ENCODE measurements at places on chromosomes 2 and 18.
A peak's percentile ranks its signal among the peaks of the same experiment; 100 is the strongest.

DNA sequence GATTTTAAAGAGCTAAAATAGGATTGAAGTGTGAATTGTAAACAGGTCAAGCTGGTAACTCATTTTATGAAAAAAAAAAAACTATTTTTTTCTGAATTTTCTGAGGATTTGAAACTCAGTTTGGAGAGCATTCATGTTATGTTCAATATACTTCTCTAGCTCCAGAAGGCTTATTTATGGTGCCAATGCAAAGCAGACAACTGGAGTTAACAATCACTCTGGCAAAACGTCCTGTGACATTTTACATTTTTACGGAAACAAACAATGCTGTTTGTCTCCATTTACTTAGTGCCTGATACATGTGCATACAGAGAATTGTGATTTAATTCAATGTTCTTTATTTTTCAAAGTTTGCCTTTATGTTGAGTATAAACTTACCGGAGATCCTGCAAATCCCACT, 96.0 kb downstream of the COL5A2 start:
- H3K27ac ChIP-seq = no peak overlapping the region
- H3K27me3 ChIP-seq = no peaks in the 10 kb centered on the region
- no peak overlapping the region for H3K4me3 ChIP-seq
- H3K4me1 ChIP-seq = no peaks in the 10 kb centered on the region

- no peaks in the 10 kb centered on the region for H3K36me3 ChIP-seq
- H3K4me3 ChIP-seq = no peak overlapping the region
- no peaks in the 10 kb centered on the region for H3K4me1 ChIP-seq
- no peak for DNase-seq
Measured at GRCh38 chr18:45227001-45227742, 388.1 kb upstream of the SLC14A2 start.

DNA sequence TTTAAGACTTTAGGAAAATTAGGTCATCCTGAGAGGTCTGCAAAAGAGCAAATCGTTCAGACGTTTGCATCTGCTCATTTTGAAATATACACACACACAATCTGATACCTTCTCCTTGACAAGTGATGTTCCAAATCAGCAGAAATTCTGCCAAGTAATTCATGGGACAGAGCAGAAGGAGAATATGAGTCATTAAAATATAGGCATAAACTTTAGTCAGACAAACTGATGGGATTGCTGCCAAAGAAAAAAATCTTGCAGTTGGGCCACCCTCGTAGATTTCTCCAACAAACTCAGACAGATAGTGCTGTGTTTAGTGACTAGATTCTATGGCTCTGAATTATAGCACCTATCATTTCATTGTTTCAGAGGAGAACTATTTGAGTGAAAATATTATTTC, 336.3 kb downstream of the NYAP2 start:
- no peak overlapping the region for H3K27ac ChIP-seq
- no peak for DNase-seq
- no peak overlapping the region for H3K4me3 ChIP-seq
- no peaks in the 10 kb centered on the region for H3K36me3 ChIP-seq
- peaks cover 2% of the 10 kb centered on the region for H3K4me1 ChIP-seq
- no peaks in the 10 kb centered on the region for H3K27me3 ChIP-seq

GRCh38 chr18:11526675-11527074, 82.7 kb upstream of the SLC35G4 start:
- no peaks in the 10 kb centered on the region for H3K27me3 ChIP-seq
- H3K4me3 ChIP-seq = no peak overlapping the region
- DNase-seq = no peak
- H3K36me3 ChIP-seq = no peaks in the 10 kb centered on the region
- H3K4me1 ChIP-seq = no peaks in the 10 kb centered on the region

- H3K27ac ChIP-seq = no peak overlapping the region
- DNase-seq = no peak
- no peaks in the 10 kb centered on the region for H3K4me1 ChIP-seq
- H3K4me3 ChIP-seq = no peak overlapping the region
- no peaks in the 10 kb centered on the region for H3K27me3 ChIP-seq
- H3K36me3 ChIP-seq = no peaks in the 10 kb centered on the region
Measured at GRCh38 chr2:188665727-188666304, 308.4 kb upstream of the COL3A1 start.

- DNase-seq = no peak
- H3K4me1 ChIP-seq = peaks cover 2% of the 10 kb centered on the region
- no peak overlapping the region for H3K4me3 ChIP-seq
- H3K27ac ChIP-seq = no peak overlapping the region
- no peaks in the 10 kb centered on the region for H3K27me3 ChIP-seq
Measured at GRCh38 chr2:65069439-65069824, 13.2 kb downstream of the CEP68 start.

DNA sequence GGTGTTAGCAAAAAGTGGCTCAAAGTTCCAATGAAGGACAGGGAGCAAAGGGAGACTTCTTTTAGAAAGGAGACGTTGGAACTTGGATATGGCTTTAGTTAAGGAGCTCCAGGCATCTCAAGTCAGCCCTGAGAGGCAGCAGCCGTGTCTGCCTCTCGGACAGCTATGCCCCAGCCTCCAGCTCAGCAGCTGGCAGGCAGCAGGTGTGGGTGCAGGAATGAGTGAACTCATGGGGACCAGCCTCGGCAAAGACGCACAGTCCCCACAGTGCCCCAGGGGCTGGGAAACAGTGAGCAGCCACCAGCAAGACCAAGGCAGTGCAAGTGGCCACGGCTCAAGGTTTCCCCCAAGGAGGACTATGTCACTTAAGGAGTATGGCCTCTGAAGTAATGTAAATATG, 1.6 kb upstream of the LRRFIP1 start:
- no peaks in the 10 kb centered on the region for H3K36me3 ChIP-seq
- H3K4me1 ChIP-seq = peaks cover 4% of the 10 kb centered on the region
- H3K4me3 ChIP-seq = no peak overlapping the region
- no peak overlapping the region for H3K27ac ChIP-seq
- H3K27me3 ChIP-seq = no peaks in the 10 kb centered on the region

GRCh38 chr18:79572848-79573451, 106.7 kb upstream of the CTDP1 start:
- H3K4me3 ChIP-seq = no peak overlapping the region
- no peaks in the 10 kb centered on the region for H3K36me3 ChIP-seq
- H3K27me3 ChIP-seq = no peaks in the 10 kb centered on the region
- H3K27ac ChIP-seq = no peak overlapping the region
- no peak for DNase-seq

DNA sequence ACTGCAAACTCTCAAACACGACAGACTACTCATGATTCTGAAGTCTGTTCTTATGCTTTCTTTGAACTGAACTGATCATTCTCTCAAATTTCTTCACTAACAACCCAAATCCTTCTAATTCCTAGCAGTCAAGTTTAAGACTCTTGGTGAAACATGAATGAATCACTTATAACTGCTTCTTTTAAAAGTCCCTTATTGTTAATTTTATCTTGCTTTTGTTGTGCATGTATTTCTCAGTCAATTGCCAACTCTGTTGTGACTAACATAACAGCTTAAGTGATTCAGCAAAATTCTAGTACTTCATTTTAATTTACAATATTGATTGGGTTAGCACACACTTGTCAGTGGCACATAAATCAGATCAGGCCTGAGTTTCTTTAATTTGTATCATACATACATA, 357.0 kb upstream of the FSIP2 start:
- no peaks in the 10 kb centered on the region for H3K36me3 ChIP-seq

DNA sequence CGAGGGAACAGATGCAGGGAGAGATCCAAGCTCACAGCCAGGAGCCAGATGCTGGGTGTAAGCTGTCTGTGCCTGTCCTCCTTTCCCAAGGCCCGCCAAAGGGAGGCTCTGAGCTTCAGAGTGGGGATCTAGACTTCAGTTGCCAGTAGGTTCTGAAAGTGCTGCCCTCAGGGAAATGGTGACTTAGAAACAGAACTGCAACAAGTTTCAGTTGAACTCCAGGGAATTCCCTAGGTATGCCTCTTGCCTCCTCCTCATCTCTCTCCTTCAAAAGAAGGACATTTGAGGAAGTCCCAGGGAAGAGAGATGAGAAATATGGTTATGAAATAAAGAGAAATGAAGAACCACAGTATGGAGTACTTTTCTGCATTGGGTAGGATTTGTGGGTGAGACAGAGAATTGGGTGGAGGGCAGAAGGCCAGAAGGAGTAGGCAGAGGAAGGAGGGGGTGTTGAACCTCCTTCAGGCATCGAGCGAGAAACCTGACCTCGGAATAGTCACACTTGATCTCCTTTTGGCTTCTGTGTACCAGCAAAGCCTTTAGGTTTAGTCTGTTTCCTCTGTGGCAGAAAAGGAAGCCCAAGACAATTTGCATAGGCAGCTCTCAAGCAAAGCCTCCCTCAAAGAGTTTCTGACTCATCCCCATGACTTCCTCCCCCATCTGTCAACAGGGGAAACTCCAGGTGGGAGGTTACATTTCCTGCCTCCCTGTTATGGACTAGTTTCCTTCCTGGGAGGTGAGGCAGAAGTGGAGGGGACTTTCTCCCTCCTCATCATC, 45.7 kb downstream of the QPCT start:
- no peaks in the 10 kb centered on the region for H3K36me3 ChIP-seq
- no peak for DNase-seq
- H3K27ac ChIP-seq = no peak overlapping the region
- H3K4me1 ChIP-seq = no peaks in the 10 kb centered on the region
- no peak overlapping the region for H3K4me3 ChIP-seq

DNA sequence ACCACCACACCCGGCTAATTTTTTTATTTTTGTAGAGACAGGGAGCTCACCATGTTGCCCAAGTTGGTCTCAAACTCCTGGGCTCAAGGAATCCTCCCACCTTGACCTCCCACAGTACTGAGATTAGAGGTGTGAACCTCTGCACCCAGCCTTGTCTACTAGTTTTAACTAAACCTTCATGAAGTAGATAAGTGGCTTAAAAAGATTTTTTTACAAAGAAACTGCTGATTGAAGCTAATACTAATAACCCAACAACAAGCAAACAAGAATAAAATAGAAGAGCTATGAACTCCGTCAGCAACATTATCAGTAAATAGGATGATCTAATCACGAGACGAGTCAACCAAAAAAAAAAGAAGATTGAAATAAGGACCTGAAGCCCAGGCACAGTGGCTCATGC, 18.8 kb downstream of the NDUFB3 start:
- H3K4me3 ChIP-seq = no peak overlapping the region
- H3K4me1 ChIP-seq = no peaks in the 10 kb centered on the region
- H3K27me3 ChIP-seq = no peaks in the 10 kb centered on the region
- no peak for DNase-seq
- no peak overlapping the region for H3K27ac ChIP-seq

DNA sequence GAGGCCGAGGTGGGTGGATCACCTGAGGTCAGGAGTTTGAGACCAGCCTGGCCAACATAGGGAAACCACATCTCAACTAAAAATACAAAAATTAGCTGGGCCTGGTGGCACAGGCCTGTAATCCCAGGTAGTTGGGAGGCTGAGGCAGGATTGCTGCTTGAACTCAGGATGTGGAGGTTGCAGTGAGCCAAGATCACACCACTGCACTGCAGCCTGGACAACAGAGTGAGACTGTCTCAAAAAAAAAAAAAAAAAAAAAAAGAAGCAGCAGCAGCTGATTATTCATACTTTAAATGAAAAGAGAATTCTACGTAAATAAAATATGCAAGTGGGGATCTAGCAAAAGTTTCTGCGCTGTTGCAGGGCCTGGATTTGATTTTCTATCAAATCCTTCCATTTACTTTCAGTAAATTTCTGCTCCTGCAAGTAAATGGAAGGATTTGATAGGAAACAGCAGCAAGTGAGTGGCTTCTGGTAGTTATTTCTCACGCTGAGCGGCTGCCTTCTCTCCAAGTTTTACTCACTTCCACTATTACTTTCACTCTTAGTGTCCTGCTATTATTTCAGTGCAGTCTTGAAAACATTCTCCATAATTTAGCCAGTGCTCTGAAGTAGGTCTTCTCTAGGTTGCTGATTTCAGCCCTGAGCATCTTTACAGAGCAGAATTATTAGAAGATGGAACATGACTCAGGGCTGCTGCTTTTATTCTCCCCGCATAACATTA, 68.4 kb downstream of the SLC16A14 start:
- no peaks in the 10 kb centered on the region for H3K4me1 ChIP-seq
- no peaks in the 10 kb centered on the region for H3K36me3 ChIP-seq
- no peak for DNase-seq
- H3K27me3 ChIP-seq = no peaks in the 10 kb centered on the region
- H3K27ac ChIP-seq = no peak overlapping the region
- no peak overlapping the region for H3K4me3 ChIP-seq

DNA sequence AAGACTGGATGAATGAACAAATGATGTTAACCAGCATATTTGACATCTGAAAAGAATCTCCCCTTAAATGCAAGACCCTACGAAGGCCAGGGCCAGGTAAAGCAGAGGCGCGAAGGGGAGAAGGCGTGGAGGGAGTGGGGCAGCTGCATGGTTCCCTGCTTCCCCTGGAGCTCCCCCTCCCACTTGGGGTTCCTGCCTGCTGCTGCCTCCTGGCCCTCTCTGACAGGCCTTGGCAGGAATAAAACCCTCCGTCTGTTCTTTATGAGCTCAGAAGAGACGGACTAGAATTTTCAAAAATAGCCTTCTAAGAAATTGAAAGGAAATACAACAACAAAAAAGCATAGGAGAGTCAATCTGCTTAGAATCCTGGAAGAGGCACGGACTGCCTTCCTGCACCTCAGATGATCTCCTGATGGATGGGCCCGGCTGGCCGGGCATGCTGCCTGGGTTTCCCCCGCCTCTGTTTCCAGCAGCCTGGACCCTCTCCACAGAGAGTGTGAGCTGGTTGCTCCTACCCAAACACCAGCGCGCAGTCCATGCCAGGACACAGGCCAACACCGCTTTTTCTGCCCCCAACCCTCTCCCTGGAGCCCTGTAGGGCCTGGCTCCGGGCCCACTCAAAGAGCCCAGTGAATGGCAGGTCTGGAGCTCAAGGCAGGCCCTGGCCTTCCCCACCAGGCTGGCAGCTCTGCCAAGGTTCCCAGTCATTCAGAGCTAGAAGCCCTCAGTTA, 23.9 kb downstream of the CFAP65 start:
- H3K4me1 ChIP-seq = no peaks in the 10 kb centered on the region
- H3K27ac ChIP-seq = no peak overlapping the region
- no peaks in the 10 kb centered on the region for H3K36me3 ChIP-seq

DNA sequence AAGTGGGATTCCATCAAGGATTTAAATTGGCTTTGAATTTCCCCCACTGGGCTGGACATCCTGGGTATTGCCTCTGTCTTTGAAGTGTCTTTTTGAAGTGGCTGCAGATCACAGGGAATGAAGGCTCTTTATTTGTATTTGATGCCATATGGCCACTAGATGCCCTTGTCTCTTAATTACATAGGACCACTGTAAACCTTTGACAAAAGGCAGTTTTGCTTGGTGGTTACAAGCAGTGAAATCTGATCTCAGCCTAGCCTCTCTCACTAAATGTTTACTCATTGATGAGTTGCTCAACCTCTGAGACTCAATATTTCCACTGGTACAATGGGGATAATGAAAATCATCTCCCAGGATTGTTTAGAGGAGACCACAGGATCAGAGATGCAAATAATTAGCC, 102.2 kb downstream of the INSIG2 start:
- no peak overlapping the region for H3K27ac ChIP-seq
- no peak overlapping the region for H3K4me3 ChIP-seq
- no peaks in the 10 kb centered on the region for H3K27me3 ChIP-seq
- no peaks in the 10 kb centered on the region for H3K36me3 ChIP-seq
- no peaks in the 10 kb centered on the region for H3K4me1 ChIP-seq

GRCh38 chr2:230219419-230220331, at the start of gene SP110:
Gene SP110 (minus strand): TSS chr2:230219984. CDS start chr2:230216927, 3,057 bp downstream.
- no peaks in the 10 kb centered on the region for H3K27me3 ChIP-seq
- H3K4me3 ChIP-seq = peak within 1 kb of the TSS; percentile 97
- peak; percentile 88 for DNase-seq
- no peaks in the 10 kb centered on the region for H3K36me3 ChIP-seq
- peaks cover 1% of the 10 kb centered on the region for H3K4me1 ChIP-seq
